Aorta (tissue), 5 donors: ENCODE measurements at places on chromosomes 1 and 21. TPM values are rescaled to one million over a fixed set of nuclear protein-coding genes. Genes with fewer than 3 reads are reported as not detected.

Gene TTC34
- total RNA-seq: 1.3 TPM

Gene BRDT
- not detected for total RNA-seq

Gene OR2L13
- total RNA-seq: not detected

Gene DMRTA2
- not detected for total RNA-seq

Gene TTC39A
- 3.6 TPM for total RNA-seq

Gene SORT1
- 119 TPM for total RNA-seq

Gene GSTM5
- 5.7 TPM for total RNA-seq

Gene CCDC185
- not detected for total RNA-seq

DNA sequence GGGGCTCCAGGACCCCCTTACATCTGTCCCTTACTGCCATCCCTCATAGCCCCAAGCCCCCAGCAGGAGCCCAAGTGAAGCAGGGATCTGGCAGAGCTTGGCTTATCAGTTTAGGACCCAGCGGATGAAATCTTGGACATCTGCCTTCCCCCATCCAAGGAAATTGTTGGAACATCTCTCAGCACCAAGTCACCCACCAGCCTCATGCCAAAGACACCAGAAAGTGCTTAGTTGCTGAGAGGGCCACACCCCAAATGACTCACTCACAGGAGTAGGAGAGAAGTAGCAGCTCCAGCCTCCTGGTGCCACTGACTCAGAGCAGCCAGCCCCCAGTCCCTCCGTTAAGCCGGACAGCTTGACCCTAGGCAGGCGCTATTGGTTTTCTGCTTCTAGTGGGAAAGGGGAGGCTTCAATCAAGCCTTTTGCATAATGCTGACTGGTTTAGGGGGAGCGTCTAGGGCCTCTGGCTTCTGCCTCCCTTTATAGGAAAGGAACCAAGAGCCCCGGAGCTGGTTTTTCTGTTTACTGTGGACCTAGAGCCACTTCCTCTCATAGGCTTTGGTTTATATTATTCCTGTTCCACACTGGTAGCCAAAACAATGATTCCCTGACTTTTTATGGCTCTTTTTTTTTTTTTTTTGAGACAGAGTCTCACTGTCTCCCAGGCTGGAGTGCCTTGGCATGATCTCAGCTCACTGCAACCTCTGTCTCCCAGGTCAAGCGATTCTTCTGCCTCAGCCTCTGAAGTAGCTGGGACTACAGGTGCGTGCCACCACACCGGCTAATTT is 114.2 kb upstream of the IPO9 start:
- peak; percentile 95 for DNase-seq
- no peak overlapping the region for H3K4me3 ChIP-seq
- no peaks in the 10 kb centered on the region for H3K36me3 ChIP-seq
- no peaks in the 10 kb centered on the region for H3K27me3 ChIP-seq
- H3K27ac ChIP-seq: peak overlapping the region; percentile 99

GRCh38 chr1:98422816-98423215 is 238.7 kb upstream of the SNX7 start:
- DNase-seq: no peak
- no peak overlapping the region for H3K4me3 ChIP-seq
- H3K27ac ChIP-seq: no peak overlapping the region
- no peaks in the 10 kb centered on the region for H3K36me3 ChIP-seq
- H3K4me1 ChIP-seq: no peaks in the 10 kb centered on the region

DNA sequence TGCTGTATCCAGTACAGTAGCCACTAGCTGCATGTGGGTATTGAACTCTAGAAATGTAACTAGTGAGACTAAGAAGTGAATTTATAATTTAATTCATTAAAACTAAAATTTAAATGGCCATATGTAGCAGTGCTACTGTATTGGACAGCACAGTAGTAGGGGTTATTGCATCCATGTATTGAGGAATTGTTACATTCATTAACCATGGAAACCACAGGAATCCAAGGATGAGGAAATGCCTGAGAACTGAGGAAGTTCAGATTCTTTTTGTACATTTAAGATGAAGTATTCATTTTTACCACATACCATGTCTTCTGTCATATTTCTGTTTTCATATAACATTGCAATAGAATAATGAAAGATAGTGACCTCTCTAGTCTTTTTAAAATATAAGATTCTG is 2.6 kb downstream of the MTF2 start:
- H3K27me3 ChIP-seq: no peaks in the 10 kb centered on the region
- H3K4me3 ChIP-seq: no peak overlapping the region
- no peak overlapping the region for H3K27ac ChIP-seq
- no peaks in the 10 kb centered on the region for H3K4me1 ChIP-seq
- no peak for DNase-seq

GRCh38 chr1:41723786-41724185 is 194.9 kb downstream of the HIVEP3 start:
- no peaks in the 10 kb centered on the region for H3K36me3 ChIP-seq
- no peaks in the 10 kb centered on the region for H3K27me3 ChIP-seq
- no peak for DNase-seq
- no peak overlapping the region for H3K27ac ChIP-seq
- no peaks in the 10 kb centered on the region for H3K4me1 ChIP-seq
- no peak overlapping the region for H3K4me3 ChIP-seq

GRCh38 chr1:79749607-79750006 is 743.1 kb upstream of the ADGRL4 start:
- H3K36me3 ChIP-seq: no peaks in the 10 kb centered on the region
- H3K4me1 ChIP-seq: no peaks in the 10 kb centered on the region
- H3K4me3 ChIP-seq: no peak overlapping the region
- no peak for DNase-seq

- peak overlapping the region; percentile 98 for H3K27ac ChIP-seq
- no peak for DNase-seq
- no peak overlapping the region for H3K4me3 ChIP-seq
- H3K27me3 ChIP-seq: no peaks in the 10 kb centered on the region
Measured at GRCh38 chr1:229597877-229598276, 28.0 kb downstream of the TAF5L start.

DNA sequence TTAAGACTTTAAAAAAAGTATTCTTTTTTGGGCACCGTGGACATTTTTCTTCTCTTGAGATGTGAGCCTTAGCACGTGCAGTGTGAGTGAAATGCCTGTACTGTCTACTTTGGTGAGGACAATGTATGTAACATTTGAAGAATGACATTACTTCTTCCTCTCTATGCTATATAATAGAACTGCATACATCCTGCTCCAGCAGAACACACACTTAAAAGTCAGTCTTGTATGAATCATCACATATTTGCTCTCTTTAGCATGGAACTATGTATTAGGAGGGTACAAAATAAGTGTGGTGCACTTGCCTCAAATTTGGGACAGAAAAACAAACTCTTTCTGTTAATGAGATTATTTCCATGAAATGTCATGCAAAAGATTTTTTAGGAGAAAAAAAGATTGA is 358.4 kb upstream of the SGIP1 start:
- H3K27me3 ChIP-seq: no peaks in the 10 kb centered on the region
- no peak overlapping the region for H3K27ac ChIP-seq
- no peaks in the 10 kb centered on the region for H3K36me3 ChIP-seq
- no peak for DNase-seq
- H3K4me3 ChIP-seq: no peak overlapping the region

DNA sequence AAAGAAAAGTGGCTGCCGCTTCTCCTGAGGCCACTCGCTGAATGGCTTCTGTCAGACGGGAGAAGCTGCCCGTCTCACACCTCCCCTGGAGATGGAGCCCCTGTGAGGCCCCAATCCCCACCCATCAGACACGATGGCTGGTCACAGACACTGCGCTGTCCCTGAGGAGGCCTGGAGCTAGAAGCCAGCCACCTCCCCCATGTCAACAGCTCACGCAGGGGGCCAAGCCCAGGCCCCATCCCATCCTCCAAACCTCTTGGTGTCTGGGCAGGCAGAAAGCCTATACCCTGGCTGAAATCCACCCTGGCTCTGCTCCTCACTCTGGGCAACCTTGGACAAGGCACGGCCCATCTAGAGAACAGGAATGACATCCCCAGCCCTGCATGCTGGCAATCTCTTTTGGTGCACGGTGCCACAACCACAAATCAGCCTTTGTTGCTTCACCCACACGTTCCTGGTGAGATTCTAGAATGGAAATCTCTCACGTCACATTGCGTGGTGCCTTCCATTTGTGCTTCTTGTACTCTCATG is 273.9 kb upstream of the VAMP3 start:
- no peaks in the 10 kb centered on the region for H3K27me3 ChIP-seq
- H3K4me1 ChIP-seq: no peaks in the 10 kb centered on the region
- DNase-seq: no peak
- no peaks in the 10 kb centered on the region for H3K36me3 ChIP-seq

GRCh38 chr1:239587066-239587465 is 200.7 kb downstream of the CHRM3 start:
- H3K4me1 ChIP-seq: peaks cover 2% of the 10 kb centered on the region
- DNase-seq: no peak
- no peaks in the 10 kb centered on the region for H3K36me3 ChIP-seq
- no peak overlapping the region for H3K27ac ChIP-seq

GRCh38 chr1:93925206-93925605 is 16.0 kb upstream of the GCLM start:
- no peaks in the 10 kb centered on the region for H3K36me3 ChIP-seq
- H3K4me3 ChIP-seq: no peak overlapping the region
- no peaks in the 10 kb centered on the region for H3K27me3 ChIP-seq
- no peak overlapping the region for H3K27ac ChIP-seq
- no peaks in the 10 kb centered on the region for H3K4me1 ChIP-seq
- DNase-seq: no peak

DNA sequence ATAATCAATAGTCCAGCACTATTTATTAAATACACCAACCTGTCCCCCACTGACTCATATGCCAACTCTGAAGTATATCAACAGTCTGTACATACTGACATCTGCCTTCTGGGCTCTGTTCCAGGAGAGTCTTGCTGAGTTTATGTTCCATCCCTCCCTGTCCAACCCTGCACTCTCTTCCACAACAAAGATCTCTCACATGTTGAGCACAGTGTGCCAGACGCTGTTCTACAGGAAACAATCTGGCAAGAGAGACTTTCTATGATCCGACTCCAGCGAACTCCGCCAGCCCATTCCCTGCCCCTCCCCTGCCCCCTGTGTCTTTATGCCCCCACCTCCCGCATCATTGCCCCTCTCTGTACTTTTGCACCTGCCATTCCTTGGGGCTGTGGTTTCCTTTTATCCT is 3.4 kb downstream of the LACTBL1 start:
- no peaks in the 10 kb centered on the region for H3K27me3 ChIP-seq
- H3K36me3 ChIP-seq: no peaks in the 10 kb centered on the region
- H3K4me1 ChIP-seq: no peaks in the 10 kb centered on the region
- DNase-seq: peak; percentile 2
